T-cell (primary cell): ENCODE measurements at places on chromosomes 3 and 15.

- no peak for DNase-seq
Observed at GRCh38 chr3:10485380-10485779, 20.0 kb downstream of the ATP2B2 start.

DNA sequence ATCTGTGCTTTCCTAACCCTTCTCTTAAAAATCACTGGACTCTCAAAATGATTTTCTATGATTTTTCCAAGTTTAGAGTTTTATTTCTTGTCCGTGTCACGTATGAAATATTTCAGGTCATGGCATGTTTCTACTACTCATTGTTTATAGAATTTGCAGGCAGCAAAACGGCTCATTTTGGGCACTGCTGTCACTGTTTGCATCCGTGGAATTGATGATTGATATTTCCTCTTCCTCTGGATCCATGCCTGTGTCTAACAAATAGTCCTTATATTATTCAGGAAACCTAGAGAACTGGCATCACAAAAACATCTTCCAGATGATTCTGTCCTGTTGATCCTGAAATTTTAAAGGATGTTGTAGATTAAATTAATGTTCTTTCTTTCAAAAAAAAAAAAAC lies 47.6 kb downstream of the LARS2 start:
- DNase-seq: no peak

- DNase-seq: no peak
Observed at GRCh38 chr3:196518966-196519717, 4.0 kb upstream of the SMCO1 start.

GRCh38 chr3:128683957-128684356 lies 33.3 kb upstream of the RPN1 start:
- DNase-seq: no peak

DNA sequence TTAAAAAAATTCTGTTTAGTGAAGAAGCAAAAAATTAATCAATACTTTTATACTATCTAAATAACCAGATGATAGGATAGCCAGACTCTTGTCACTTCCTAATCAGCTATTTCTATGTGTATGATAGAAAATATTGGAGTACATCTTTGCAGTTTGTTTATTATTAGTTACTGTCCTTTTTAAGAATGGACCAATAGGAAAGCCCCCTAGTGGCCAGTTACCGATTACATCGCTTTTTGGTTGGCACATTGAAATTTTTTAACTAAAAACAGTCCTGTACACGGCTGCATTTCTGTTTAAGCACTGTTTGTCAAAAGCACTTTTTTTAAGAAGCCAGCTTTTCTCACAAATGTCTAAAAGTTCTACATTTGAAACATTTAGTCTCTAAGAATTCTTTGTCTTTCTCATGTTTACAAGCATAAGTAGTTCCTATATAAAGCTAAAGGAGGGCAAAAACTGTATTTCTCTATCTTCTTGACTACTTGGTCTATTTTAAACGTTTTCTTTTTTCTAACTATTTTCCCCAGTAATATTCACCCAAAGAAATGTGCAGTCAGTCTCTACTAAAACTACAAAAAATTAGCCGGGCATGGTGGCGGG lies 253.2 kb upstream of the LRTM1 start:
- no peak for DNase-seq

GRCh38 chr15:44435893-44436667 lies 8.7 kb downstream of the CTDSPL2 start:
- no peak for DNase-seq

DNA sequence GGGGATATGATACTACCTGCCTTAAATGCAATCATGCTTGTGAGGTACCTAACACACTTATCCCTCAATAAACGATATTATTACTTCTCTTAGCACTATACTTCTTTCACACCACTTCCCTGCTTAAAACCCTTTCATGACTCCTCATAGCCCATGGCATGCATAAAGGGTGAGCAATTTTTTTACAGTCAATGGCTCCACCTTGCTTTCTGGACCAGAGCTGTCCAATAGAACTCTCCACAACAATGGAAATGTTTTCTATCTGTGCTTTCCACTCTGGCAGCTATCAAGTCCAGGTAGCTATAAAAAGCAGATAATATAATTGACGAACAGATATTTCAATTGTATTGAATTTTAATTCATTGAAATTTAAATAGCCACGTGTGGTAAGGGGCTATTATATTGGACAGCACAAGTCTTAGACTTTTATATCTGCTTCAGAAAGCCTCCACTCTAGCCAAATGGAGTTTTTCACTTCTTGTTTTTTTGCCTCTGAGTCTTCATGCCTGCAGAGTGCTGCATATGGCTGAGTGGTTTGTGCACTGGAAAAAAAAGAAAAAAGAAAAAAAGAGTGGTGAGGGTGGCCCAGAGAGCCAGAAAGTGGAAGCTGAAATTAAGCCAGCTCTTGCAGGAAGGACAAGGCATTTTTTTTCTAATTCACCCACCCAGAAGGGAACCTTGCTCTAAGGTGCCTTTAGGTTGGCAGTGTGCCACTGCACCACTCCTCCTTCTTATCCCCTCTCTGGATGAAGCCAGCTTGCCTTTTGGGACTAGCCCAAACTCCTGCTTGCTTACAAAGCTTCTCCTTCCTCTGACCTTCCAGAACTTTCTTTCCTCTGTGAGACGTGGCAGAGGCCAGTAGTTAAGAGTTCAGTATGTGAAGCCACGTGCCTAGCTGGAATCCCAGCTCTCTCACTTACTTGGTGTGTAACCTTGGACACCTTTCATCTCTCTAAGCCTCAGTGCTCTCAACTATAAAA lies 239.0 kb upstream of the LRTM1 start:
- DNase-seq: no peak

DNA sequence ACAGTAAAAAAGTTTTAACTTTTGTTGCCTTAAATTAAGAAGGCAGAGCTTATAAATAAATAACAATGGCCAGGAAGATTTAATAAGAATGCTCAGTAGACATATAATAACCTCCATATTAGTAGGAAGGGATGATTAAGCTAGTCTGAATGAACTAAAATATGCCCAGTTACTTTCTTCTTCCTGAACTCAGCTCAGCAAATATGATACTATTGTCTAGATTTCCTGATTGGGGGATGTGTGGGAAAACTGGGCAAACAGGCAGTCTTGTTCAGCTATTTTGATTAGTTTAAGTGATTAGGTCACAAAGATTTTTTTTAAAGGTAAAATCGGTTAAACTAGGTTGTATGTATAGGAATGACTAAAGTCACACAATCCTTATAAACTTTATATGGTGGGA lies 167.2 kb upstream of the SLC2A2 start:
- DNase-seq: no peak

- no peak for DNase-seq
Observed at GRCh38 chr15:65985387-65985786, 116.1 kb downstream of the RAB11A start.

DNA sequence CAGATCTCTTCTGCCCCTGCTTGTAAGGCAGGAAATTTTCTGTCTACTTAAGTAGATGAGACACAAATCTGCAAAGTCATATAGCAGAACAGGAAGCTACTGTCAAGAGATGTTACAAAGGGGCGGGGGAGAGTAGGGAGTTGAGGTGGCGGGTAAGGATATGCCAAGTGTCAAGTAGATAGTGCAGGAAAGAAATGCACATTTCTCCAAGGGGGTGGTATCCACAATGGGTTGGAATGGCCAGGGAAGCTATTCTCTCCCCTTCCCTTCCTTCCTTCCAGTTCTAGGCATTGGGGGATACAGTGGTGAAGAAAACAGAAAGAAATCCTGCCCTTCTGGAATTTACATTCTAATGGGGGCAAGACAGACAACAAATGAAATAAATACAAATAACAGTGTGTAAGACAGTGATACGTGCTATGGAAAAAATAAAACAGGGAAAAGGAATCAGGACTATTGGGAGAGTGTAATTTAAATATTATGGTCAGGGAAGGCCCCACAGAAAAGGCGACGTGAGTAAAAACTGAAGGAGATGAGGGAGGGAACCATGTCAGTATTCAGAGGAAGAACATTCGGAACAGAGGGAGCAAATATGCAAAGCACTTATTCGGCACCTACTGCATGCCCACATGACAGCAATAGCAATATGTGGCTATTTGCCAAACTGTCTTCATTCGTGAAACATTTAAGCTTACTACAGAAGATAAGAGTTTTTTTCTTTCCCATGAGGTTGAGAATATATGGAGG lies 42.8 kb upstream of the RNU6-1 start:
- DNase-seq: no peak

- no peak for DNase-seq
Observed at GRCh38 chr3:10470120-10471053, 35.0 kb downstream of the ATP2B2 start.

- no peak for DNase-seq
Observed at GRCh38 chr3:64161481-64161952, 63.7 kb downstream of the PRICKLE2 start.

GRCh38 chr15:79169526-79170133 lies 79.0 kb upstream of the RASGRF1 start:
- no peak for DNase-seq

DNA sequence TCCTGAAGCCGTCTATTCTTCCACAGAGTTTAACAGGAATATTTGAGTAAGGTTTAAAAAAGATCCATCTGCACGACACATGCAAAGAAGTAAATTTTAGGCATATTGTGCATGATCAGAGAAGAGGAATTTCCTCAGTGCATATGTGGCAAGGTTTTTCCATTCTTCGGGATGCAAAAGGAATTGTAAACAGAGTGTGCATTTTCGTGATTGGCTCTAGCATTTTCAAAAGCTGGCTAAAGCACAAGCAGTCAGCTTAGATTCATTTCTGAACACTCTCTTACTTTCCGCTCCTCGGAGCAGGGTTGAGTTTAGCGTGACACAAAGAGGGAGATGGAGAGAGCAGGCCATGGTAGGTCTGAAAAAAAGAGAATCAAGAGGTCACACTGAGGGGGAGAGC lies 128.2 kb downstream of the ADAMTS9 start:
- DNase-seq: no peak

DNA sequence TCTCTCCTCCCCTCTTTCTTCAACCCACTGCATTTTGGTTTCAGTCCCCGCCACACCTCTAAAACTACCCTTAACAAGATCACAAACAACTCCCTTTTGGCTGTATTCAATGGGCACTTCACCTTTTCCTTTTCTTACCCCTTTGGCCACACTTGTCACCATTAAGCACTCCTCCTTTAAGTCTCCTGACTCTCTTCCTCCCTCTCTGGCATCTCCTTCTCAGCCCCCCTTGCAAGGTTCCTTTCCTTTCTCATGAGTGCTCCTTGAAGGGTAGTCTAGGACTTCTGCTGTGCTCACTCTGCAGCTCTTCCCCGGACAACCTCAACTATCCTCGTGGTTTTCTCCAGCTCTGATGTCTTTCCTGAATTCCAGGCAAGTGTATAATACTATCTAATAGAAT lies 103.7 kb downstream of the RPL22L1 start:
- DNase-seq: no peak

- DNase-seq: no peak
Observed at GRCh38 chr3:27616031-27616430, 106.1 kb downstream of the EOMES start.

- DNase-seq: no peak
Observed at GRCh38 chr3:8761866-8762265, 7.5 kb downstream of the OXTR start.

DNA sequence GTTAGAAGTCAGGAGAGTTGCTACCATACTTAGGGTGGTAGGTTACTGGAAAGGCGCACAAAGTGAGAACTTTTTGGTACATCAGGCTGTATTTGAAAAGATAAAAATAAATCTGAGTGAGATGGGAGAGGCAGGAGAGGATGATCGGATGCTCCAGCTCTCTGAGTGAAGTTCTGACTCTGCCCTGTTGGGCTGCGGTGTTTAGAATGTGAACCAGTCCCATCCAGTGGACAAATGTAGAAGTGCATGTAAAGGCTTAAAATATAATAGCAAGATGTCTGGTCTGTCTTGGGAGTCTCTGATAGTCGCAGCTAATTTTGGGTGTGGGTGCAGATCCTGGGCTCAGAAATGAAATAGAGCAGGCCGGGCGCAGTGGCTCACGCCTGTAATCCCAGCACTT lies 30.4 kb downstream of the ACKR2 start:
- DNase-seq: peak; percentile 31

DNA sequence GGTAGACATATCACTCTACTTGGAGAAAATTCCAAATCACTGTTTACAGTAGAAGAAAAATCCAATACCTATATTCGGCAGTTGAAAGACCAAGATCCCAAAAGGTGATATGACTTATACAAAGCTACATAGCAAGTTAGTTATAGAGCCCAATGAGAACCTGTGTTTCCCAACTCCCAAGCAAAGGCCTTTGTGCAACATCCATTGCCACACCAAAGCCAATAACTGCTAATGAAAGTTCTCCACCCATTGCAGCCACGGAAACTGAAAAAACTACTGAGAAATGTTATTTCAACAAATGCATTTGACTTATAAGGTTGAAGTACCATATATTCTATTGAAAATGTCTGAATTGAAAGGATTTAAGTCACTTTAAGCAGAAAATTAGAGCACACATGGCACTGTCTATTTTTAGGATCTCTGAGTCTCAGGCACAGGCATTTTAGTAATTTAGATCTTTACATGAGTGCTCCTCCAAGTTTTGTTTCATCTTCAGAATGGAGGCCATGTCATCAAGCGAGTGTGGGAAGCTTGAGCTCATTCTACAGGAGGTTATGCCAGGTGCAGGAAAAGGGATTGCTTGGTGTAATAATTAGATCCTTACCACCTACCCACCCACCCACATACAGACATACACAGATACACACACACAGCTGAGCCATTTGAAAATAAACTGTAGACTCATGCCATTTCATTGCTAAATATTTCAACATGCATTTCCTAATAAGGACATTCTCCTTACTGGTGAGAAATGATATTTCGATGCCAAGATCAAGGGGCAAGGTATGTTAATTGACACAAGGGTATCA lies 19.7 kb upstream of the ANO10 start:
- DNase-seq: no peak

DNA sequence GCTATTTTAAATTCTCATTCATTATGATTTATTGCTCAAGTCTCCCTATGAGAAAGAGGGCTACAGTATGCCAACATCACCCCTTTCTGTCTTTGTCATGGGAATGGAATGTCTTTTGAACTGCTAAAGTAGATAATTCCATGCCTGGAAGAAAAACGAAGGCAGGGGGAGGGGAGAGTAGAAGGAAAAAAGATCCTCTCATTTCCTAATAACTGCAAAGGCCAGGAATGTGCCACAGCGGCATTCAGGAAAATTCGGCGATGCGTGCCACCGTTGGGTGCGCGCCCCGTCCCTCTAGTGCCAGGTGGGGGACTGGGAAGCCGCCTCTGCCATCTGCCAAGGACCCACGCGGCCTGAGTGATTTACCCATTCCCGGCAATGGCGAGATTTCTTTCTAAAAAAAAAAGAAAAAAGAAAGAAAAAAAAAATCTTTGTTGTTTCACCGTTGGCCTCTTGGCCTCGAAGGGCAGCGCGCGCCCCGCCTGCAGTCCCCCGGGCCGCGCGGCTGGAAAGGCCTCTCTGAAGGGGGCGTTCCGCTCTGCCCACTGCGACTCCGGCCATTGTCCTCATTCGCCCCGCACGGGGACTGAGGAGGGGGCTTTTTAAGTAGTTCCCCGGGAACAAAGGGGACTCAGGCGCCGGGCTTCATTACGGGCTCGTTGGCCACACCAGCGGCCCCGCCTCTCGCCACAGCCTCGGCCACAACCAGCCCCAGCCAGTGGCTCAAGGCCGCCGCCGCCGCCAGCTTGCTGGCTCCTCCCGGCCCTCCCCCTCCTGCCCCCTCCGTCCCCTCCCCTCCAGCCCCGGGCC lies 54.5 kb downstream of the CPN2 start:
- no peak for DNase-seq

GRCh38 chr3:39378088-39378487 lies 5.1 kb upstream of the SLC25A38 start:
- DNase-seq: peak; percentile 56
